ENCODE measurements at places on chromosomes 3 and 15.

DNA sequence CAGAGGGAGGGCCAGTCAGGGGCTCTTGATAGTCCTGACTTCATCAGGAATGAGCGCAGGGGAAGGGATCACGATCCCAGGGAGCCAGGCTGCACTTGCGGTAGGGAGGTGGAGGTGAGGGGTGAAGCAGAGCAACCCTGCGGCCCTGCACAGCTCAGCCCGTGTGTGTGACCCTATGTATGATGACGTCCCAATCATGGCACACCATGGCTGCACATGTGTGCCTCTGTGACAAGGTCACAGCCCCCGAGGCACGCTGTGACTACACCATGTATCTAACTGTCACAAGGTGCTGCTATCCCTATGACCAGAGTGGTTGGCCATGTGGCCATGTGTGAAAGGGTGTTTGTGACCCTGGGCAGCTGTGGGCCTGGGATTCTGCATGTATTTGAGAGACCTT is 13.3 kb upstream of the ALAS1 start:
- no peak for DNase-seq

DNA sequence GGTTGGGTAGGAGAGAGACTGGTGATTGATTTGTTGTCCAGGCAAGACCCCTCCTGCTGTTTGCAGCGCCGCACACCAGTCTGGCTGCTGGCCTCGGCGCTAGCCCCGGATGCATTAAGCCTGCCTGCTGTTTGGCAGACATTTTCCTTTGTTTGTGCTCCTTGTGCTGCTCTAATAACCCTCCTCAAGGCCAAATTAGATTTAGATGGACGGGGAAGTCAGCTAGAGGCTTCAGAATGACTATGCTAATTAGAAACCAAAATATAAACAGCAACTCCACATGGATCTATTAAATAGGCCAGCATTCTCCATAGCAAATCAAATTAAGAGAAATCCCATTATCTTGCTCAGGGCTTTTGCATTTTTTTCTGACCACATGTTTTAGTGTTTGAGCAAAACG is 445.2 kb downstream of the SQOR start:
- DNase-seq: no peak

DNA sequence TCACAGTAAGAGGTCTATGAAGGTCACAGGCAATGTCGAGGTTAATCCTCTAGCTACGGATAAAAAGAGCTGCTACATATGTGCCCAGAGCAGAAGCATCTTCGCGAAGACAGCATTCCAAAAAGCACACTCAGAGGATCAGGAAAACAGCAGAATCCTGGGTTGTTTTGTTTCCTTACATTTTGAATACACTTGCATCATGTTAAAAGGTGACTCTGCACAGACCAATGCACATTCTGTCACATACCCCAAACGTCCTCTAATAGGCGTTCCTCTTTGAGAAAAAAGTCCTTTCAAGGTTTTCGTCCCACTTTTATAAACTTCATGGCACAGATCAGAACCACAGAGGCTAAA is 52.7 kb downstream of the VGLL4 start:
- no peak for DNase-seq

- peak; percentile 88 for DNase-seq
Observed at GRCh38 chr3:56347219-56347871, 120.9 kb downstream of the ERC2 start.

- DNase-seq: peak; percentile 88
Observed at GRCh38 chr3:170961616-170962400, 53.4 kb upstream of the EIF5A2 start.

DNA sequence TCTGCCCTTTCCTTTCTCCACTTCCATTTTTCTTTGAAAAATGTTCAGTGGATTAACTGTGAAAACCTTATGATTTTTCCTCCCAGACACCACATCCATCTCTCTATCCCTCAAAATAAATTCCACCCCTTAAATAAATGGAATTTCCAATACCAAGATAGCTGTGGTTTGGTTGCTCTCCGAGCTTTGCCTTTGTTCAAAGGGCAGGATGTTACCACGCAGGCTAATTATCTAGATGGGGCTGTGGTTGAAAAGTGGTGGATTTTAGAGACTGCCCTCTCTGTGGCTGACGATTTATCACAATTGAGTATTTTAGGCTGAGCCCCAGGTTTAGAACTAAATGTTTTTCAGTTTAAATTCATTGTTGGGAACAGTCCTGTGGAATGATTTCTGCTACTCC is 36.9 kb upstream of the CMSS1 start:
- no peak for DNase-seq

DNA sequence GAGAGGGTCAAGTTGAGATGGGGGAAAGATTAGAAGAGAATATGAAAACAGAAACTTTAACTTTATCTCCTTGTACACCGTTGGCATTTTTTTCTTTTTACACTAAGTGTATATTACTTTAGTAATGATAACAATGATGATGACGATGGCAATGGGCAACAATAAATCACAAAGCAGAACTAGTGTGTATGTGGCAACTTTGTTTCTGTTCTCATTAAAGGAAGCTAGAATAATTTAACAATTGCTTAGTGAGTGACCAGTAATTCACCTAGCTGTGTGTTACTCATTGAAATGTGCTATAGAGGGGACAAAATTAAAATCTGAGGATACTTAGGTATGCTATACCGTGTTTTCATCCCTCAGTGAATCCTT is 318.5 kb upstream of the TBL1XR1 start:
- no peak for DNase-seq

DNA sequence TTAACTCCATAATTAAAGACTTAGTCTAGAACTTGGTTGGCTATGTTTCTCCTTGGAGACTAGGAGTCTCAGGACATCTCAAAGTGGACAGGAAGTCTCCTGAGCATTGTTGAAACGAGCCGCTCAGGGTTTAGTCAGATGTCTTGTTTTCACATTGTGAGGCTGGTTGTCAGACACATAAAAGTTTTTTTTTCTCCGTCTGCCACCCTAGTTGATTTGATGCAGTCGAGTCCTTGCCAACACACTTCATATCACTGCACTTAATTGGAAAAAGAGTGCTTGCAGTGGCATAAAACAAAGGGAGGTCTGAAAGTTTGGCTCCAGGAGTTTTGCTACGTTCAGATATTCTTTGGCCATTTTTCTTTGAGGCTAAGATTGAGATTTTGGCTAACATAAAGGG is 92.9 kb downstream of the USP13 start:
- no peak for DNase-seq

GRCh38 chr3:120459196-120459595 is 8.4 kb upstream of the FSTL1 start:
- DNase-seq: no peak

GRCh38 chr15:99211926-99212325 is 37.5 kb downstream of the TTC23 start:
- DNase-seq: no peak

DNA sequence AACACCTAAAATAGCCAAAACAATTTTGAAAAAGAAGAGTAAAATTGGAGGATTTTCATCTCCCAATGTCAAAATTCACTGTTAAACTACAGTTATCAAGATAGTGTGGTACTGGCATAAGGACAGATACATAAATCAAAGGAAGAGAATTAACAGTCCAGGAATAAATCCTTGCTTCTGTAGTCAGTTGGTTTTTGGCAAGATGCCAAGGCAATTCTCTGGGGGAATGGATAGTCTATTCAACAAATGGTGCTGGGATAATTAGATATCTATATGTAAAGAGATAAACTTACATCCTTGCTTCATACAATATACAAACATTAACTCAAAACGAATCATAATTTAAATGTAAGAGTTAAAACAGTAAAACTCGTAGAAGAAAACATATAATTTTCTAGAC is 57.9 kb upstream of the SELENOK start:
- DNase-seq: no peak

DNA sequence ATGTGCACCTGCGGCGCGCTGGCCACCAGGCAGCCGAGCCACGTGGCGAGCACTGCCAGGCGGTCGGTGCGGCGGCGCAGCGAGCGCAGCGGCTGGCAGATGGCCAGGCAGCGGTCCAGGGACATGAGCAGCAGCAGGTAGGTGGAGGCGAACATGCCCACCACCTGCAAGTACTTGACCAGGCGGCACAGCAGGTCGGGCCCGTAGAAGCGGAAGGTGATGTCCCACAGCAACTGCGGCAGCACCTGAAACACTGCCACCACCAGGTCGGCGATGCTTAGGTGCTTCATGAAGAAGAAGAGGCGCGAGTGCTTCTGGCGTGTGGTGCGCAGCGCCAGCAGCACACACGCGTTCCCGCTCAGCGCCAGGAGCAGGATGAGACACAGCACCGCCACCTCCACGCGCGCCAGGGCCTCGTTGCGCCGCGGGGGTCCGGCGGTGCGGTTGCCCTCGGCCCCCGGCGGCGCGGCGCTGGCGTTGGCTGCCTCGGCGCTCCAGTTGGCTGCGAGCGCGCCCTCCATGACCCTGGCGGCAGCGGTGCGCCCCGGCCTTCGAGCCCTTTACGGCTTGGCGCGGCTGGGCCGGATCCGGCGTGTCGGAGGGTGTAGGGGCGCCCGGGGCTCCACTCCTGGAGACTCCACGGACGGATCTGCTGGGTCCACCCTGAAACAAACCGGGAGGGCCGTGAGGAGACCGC is 1.6 kb downstream of the OXTR start:
- DNase-seq: no peak

DNA sequence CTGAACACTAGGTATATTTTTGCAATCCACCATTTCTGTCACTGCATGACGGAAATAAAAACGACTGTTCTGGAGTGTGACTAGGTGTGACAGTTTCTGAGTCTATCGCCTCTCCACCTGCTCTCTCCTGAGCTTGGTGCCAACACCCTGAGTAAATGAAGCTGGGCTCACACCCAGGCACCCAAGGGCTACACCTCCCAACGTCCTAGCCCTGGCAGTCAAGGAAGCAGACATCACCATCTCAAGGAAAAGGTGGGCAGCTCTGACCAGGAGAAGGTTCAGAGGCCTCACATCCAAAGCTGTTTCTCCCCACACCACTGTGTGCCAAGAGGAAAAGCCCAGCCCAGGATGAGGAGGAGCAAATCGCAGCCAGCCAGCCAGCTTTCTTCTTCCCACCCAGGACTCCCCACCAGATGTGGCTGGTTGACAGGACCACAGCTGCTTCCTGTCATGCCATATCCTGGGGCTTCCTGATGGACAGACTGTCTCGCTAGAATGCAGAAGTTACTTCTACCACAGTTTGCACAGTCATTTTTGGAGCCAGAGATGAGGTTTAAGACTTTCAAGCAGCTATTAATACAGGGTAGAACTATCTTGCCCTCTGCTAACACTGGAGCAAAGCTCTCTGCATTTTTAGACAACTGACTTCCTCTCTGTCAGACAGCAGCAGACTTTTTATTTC is 3.3 kb downstream of the SCAMP2 start:
- DNase-seq: peak; percentile 43

GRCh38 chr15:74609938-74610301 is 5.7 kb upstream of the CLK3 start:
- DNase-seq: no peak

GRCh38 chr15:79954661-79955060 is 16.3 kb downstream of the BCL2A1 start:
- no peak for DNase-seq

- DNase-seq: no peak
Observed at GRCh38 chr3:126153695-126154360, 26.6 kb downstream of the ALDH1L1 start.

GRCh38 chr3:66397745-66398144 is 103.1 kb downstream of the LRIG1 start:
- DNase-seq: no peak

DNA sequence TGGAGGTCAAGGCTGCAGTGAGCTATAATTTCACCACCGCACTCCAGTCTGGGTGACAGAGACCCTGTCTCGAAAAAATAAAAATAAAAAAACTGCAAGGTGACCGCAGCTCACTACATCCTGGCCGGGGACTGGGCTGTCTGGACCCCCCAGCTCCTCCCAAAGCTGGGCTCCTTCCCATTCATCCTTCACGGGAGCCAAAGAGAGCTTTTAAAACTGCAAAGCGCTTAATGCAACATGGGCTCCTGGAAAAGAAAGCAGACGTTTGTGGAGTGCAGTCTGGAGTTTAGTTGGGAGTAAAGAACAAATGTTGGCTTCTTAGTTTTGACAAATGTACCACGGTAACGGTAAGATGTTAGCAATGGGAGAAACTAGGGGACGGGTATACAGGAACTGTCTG is 12.1 kb downstream of the PLXND1 start:
- DNase-seq: no peak

- no peak for DNase-seq
Observed at GRCh38 chr3:29686889-29687592, 406.2 kb downstream of the RBMS3 start.

GRCh38 chr3:17473761-17474160 is 268.7 kb downstream of the TBC1D5 start:
- no peak for DNase-seq

DNA sequence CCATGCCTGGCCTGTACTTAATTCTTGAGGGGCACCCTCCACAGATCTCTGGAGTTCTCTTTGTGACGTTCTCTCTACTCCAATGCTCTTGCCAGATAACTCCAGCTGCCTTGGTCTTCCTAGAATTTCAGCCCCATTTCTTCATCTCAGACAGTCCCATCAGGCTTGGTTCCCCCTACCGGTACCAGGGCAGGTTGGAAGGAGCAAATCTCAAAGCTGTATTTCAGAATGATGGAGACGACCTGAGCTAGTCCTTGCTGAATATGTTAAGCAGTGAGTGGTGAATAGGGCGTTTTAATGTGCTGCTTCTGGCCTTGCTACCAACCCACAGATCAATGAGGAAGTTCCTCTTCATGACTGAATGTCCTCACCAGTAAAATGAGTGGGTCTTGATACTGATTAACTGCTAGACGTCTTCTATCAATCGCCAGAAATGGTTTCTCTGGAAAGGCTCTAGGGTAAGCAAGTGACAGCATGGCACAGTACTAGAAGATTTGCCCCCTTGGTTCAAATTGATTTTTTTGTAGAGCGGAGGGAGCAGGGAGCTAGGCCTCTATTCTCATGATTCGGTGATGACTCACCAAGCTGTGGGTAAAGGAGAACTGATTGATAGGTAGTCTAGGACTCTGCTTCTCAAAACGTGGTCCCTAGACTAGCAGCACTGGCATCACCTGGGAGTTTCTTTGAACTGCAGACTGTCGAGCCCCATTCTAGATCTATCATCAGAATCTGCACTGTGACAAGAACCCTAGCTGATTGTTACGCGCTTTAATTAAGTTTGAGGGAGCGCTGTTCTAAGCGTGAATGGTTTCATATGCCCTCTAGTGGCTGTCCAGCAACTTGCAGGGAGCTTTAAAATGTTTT is 67.8 kb downstream of the UBP1 start:
- peak; percentile 71 for DNase-seq

- peak; percentile 68 for DNase-seq
Observed at GRCh38 chr15:73697033-73697467, 12.9 kb downstream of the CD276 start.

- DNase-seq: no peak
Observed at GRCh38 chr15:63380808-63381282, 801 bp downstream of the CA12 start.

DNA sequence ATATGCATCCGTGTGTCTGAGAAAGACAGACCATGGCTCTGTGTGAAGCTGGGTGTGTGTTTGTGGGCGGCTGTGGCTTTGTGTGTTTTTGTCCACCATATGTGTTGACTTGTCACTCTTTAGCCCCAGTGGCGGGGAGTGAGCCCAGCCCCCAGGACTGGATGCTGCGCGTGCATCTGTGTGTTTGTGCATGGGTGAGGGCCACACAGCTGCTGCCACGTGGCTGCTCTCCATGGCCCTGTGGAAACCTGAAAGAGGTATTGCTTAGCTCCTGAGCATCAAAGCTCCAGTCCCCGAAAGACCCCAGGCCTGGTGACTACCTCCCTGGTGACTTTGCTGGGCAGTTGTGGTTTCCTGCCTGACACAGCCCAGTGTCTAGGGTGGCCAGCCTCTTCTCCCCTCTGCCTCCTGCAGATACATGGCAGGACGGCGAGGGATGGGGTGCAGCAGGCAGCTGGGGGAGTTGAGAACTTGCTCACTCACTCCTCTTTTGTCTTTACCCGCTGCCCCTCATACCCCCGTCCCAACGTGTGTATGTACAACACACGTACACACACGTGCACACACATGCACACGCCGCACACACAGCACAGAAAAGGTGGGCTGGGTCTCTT is 6.5 kb downstream of the EPHB3 start:
- DNase-seq: no peak

Measured in midbrain (tissue), 1 donor.